ENCODE measurements at places on chromosomes 13 and 19.
A peak's percentile ranks its signal among the peaks of the same experiment; 100 is the strongest.

GRCh38 chr19:18833141-18833476 is 1.4 kb downstream of the UPF1 start:
- no peak for DNase-seq

DNA sequence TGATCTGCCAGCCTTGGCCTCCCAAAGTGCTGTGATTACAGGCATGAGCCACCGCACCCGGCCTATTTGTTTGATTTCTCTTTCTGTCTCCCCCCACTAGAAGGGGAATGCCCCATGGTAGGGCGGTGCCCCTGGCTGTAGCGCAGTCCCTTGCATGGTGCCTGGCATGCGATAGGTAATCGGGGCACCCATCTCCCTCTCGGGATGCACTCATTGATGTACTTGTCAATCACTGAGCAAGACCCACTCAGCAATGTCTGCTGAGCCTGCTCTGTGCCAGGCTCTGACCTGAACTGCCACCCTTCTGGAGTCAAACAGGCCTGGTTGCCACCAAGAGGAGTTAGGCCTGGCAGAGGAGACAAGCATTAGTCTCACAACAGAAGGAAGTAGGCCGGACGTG is 19.8 kb downstream of the DNM2 start:
- no peak for DNase-seq

DNA sequence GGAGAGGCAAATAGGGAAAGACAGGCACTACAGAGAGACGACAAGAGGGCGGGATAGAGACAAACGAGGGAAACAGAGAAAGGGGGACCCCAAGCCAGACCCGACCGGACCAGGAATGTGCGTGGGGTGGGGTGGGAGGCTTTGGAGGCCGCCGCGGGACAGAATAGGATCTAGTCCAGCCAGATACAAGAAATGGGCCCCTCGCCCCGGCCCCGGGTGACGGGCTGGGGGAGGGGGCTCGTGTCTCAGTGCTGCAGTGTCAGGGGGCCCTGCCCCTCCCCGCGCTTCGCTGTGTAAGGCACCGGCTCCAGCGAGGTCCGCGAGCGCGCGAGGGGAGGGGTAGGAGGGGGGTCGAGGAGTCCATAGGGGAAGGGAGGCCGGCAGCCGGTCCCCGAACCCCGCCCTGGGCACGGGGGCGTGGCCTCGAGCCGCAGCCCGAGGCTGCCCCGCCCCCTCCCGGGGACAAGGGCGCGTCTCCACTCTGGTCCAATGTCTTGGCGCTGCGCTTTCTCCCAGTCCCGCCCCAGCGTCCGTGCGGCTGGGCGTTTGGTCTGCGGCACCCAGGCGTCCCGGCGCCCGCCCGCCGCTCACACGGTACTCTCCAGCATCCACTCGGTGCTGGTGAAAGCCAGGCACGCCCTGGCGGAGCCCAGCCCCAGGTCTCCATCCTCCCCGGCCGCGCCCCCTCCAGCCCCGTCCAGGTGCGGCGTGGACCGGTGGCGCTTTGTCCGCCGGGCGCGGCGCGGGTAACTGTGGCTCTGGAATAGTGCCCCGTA is 11.0 kb downstream of the IFNL1 start:
- DNase-seq, result no peak

GRCh38 chr19:48671446-48671995 is 1.3 kb downstream of the NTN5 start:
- no peak for DNase-seq

- no peak for DNase-seq
Observed at GRCh38 chr19:31348481-31349159, 616 bp downstream of the TSHZ3 start.

DNA sequence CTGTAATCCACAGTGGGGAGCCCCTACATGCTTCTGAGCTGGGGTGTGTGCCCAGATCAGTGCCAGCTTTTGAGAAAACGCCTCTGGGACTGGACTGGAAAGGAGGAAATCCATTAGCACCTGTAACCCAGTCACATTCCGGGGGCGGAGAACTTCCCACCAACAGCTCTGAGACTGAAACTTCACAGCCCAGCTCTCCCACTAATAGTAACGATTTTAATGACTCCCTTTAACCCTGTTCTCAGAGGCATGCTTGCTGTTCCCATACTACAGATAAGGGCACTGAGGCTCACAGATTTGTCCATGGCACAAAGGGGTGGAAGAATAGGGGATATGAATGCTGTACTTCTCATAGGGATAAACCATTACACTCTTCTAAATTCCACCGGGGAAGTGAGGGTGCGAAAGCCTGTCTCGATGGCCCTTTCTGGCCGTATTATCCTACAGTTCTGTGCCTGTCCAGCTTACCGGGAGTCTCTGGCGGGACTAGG is 851 bp downstream of the FBXO46 start:
- DNase-seq, result no peak

DNA sequence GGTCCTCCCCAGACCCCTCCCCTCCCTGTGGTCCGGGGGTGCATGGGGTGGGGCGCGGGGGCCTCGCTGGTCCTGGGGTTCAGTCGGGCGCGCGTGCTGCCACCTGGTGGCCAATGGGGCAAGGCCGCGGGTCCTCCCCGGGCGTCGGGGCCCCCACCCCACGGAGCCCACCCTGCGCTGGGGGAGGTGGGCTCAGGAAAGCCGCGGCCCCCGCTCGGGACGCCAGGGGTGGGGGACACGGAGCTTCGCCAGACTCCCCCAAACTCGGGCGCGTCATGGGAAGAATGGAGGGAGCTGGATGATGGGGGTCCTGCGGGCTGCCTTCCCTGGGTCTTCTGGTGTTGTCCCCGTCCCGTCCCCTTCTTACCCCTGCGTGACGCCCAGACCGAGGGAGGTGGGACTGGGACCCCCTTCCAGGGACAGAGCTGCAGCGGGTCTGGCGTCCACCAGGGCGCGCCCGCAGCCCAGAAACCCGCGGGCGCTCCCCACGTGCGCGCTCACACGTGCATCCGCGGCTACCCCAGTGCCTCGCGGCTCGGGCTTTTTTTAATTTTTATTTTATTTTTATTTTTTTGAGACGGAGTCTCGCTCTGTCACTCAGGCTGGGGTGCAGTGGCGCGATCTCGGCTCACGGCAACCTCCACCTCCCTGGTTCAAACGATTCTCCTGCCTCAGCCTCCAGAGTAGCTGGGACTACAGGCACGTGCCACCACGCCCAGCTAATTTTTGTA is 19.8 kb upstream of the TCF3 start:
- peak; percentile 13 for DNase-seq

DNA sequence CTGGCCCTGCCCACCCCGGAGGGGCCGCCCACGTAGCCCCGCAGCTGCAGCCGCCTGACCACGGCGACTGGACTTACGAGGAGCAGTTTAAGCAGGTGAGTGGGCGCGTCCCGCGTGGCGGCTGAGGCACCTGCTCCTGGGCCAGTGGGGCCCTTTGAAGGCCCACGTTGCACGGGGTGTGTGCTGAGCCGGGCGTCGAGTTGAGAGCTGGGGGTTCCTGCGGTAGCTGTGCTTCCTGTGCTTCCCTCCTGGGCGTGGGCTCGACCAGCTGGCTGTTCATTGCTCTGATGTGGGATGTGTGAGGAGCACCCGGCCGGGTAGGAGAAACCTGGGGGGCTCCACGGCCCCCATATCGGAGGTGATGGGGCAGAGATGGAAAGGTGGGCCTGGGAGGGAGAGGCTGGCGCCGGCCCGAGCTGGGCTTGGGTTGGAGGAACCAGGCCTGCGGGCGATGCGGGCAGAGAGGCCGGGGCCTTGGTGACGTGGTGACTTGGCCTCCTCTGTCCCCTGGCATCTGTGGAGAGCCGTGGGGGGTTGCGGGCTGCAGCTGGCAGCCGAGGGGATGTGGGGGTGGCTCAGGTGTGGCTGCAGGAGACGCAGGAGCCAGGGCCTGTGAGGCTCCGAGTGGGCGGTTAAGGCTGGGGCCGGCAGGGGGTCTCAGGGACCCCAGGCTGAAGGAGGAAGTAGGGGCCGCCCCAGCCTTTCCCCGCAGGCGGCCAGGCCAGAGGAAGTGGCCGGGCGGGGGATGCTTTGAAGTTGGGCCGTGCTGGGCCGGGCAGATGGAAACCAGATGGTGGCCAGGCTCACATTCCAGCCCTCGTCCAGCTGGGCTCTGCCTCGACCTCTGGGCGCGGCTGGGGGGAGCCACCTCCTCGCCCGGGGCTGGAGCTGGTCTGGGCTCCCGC is 7.1 kb downstream of the ARID3A start:
- DNase-seq, result peak; percentile 80

GRCh38 chr13:113930671-113931637 is 42.9 kb downstream of the C13orf46 start:
- DNase-seq, result no peak

- DNase-seq, result no peak
Observed at GRCh38 chr13:112229445-112229844, 146.7 kb upstream of the SPACA7 start.

DNA sequence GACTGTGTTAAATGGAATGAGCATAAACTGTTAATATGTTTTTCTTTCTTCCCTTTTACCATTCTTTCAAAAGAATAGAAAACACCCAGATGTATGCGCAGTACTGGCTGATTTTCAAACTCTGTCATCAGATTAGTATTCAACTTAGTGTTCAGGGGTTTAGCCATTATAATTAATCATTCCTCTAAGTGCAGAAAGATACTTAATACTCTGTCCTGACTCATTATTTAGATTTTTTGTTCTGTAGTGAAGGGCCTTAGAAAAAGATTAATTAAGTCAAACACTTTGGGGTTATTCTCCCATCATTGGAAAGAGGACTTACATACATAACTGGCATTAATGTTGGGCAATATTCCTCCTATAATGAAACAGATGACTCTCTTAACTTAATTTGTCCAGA is 1316.7 kb upstream of the SLC10A2 start:
- no peak for DNase-seq

- DNase-seq, result no peak
Observed at GRCh38 chr13:87087741-87088140, 583.4 kb upstream of the SLITRK5 start.

- DNase-seq, result no peak
Observed at GRCh38 chr19:38281811-38282566, 17.6 kb downstream of the SPINT2 start.

GRCh38 chr13:79679334-79679733 is 198.4 kb downstream of the NDFIP2 start:
- peak; percentile 58 for DNase-seq

DNA sequence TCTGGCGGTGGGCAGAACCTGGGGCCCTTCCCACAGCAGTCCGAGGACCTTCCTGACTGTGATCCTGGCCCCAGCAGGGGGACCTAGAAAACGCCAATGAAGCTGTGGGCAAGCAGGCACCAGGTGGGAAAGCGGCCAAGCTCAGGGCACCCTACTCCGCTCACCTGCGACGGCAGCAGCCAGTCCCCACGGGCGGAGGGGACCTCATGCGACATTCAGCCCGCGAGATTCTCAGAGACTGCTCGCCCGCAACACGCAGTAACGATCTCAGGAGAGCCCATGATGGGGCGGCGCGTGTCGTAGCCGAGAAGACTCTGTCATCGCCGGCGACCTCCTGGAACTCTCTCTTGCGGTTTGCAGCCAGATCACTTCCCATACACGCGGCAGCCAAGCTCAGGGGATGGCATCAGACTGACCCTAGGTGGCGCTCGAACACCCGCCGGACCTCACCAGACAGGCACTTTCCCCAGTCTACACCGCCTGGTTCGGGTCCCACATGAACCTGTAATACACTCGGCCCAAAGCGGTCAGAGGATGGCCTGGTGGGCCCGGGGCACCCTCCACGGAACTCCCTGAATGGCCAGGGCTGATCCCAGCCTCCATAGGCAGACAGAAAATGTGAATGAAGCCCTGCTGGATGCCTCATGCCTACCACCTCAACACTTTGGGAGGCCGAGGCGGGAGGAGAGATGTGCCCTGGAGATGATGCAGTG is 26.5 kb downstream of the MAN2B1 start:
- peak; percentile 48 for DNase-seq

DNA sequence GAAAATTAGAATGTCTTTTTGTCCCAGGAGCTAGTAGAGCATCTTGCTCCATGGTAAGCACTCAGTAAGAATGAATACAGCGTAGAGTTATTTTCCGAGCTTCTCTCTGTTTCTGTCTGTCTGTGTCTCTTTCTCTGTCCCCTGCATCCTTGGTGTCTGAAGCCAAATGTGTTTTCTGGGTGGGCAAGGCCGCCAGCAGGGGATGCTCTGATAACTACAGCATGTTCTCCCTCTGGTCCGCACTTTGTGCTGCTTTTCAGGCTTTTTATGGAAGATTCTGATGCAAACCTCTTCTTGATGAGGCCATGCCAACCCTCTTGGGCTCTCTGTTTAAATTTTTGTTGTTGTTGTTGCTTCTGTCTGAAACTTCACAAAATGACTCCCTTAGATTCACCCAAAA is 142.8 kb upstream of the UBL3 start:
- DNase-seq, result no peak

DNA sequence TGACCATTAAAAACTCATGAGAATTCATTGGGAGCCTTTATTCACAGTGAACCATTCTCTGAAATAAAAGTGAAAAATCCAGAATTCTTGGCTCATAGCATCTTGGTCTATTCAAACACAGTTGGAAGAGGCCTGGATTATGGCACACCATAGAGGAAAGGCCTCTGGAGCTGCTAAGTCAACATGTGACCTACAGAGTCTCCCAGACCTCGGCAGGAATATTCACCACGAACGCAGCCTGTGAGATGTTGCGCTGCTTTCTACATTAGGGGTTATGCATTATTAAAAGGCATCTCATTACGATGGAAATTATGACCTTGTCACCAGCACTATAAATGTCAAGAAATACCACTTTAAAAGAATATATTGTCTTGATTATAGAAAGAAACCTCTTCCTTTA is 132.6 kb downstream of the EFNB2 start:
- DNase-seq, result no peak

DNA sequence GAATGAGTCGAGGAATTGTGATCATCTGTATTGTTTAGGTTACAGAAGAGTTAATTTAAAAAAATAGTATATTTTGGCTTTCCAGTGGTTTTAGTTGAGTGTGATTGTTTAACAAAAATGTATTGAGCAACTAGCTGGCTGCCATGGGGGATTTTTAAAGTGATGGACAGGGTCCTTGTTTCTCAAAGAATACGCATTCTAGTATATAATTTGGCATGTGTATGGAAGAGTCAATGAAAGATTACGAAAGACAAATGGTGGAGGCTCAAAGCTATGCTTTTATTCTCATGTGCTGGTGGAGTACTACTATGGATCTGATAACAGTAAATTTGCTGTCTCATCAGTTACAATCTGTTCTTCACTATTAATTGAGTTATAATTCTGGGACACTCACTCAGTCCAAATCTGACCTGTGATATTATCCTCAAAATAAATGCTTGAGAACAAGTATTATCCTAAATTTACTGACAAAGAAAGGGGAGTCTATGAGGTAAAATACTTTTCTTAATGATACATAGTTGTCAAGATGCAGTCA is 240.0 kb downstream of the GPC6 start:
- no peak for DNase-seq

- peak; percentile 80 for DNase-seq
Observed at GRCh38 chr13:41827507-41828213, 133.2 kb downstream of the VWA8 start.

GRCh38 chr13:31882794-31883193 is 143.5 kb downstream of the RXFP2 start:
- DNase-seq, result no peak

GRCh38 chr19:35294328-35294727 is 2.4 kb downstream of the MAG start:
- no peak for DNase-seq

- DNase-seq, result no peak
Observed at GRCh38 chr19:15025217-15025616, 24.1 kb upstream of the CASP14 start.

Measured in fibroblast of the conjunctiva (primary cell).